ENCODE measurements at places on chromosomes 5 and 9. TPM values are rescaled to one million over a fixed set of nuclear protein-coding genes. Genes with fewer than 3 reads are reported as not detected.

Gene PPP3R2
- total RNA-seq = not detected

Gene PIP5K1B
- under 0.01 TPM for total RNA-seq

Gene TUSC1
- 0.44 TPM for total RNA-seq

Gene GRXCR2
- not detected for total RNA-seq

Gene BNC2
- total RNA-seq = 35.2 TPM

Gene IL4
- total RNA-seq = not detected

Gene PITX1
- 76.3 TPM for total RNA-seq

Gene MLANA
- not detected for total RNA-seq

Gene SPRY4
- 125 TPM for total RNA-seq

Gene LOX
- total RNA-seq = 92.5 TPM

Gene LCN1
- not detected for total RNA-seq

Gene NDFIP1
- total RNA-seq = 44.9 TPM

Gene SHOC1
- total RNA-seq = 0.14 TPM

Gene CLIC3
- 12.7 TPM for total RNA-seq

Gene CDC20B
- not detected for total RNA-seq

Gene DPM2
- 14.7 TPM for total RNA-seq

Gene ADRA1B
- under 0.01 TPM for total RNA-seq

Gene PCDHA10
- total RNA-seq = 0.14 TPM

Gene ADAMTS12
- 135 TPM for total RNA-seq

Gene NIPSNAP3A
- 19.3 TPM for total RNA-seq

Gene NR6A1
- total RNA-seq = 0.66 TPM

Gene MOCS2
- 32.6 TPM for total RNA-seq

Gene TOR4A
- total RNA-seq = 48.1 TPM

Gene SH2D3C
- not detected for total RNA-seq

Gene TTC16
- total RNA-seq = not detected

Gene RASEF
- 0.44 TPM for total RNA-seq

Gene IL7R
- total RNA-seq = 31.1 TPM

Gene ST8SIA4
- 3.0 TPM for total RNA-seq

Gene PCDHGA5
- 1.5 TPM for total RNA-seq

Gene GABRA1
- total RNA-seq = not detected

Gene ENTPD8
- not detected for total RNA-seq

Gene ABCA1
- total RNA-seq = 124 TPM
